Eye (tissue), 1 donor: ENCODE measurements at places on chromosomes 6 and 20.
A peak's percentile ranks its signal among the peaks of the same experiment; 100 is the strongest.

DNA sequence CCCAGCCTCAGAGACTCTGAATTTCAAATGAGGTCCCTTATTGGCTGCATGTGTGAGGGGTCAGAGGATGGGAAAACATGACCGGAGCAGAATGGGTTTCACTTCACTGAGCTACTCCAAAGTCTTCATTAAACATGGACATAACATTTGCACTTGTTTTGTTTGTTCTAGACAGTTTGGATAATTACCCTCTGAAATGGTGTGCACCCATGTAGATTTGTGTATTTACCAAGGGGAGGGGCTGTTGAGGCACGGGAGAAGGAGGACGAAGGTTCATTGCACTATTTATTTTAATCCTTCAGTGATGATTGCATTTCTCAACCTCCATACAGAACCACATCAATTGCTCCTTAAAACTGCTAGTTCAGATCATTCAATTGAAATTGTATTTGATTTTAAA lies 364.2 kb downstream of the TFAP2B start:
- no peak for DNase-seq

- DNase-seq = no peak
These were observed 33.8 kb downstream of the KIF16B start for GRCh38 chr20:16539280-16540021.

DNA sequence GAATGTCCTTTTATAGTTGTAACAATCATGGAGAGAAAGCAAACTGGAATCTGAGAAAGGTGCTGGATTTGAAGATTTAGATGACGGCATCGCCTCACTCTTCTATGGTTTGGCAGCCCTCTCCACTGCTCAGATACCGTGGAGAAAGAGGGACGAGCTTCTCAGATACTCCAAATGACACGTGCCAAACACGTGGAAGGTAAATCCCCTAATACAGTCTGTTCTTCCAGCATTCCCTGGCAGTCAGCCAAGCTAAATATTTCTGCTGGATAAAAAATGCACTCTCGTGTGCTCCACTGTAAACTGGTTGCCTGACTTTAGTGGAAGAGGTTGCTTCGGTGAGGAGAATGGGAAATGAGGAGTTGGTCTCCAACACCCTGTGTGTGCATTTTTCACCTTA lies 16.7 kb upstream of the PRDM1 start:
- DNase-seq = peak; percentile 84

GRCh38 chr6:51926125-51926524 lies 161.3 kb downstream of the PKHD1 start:
- DNase-seq = no peak

DNA sequence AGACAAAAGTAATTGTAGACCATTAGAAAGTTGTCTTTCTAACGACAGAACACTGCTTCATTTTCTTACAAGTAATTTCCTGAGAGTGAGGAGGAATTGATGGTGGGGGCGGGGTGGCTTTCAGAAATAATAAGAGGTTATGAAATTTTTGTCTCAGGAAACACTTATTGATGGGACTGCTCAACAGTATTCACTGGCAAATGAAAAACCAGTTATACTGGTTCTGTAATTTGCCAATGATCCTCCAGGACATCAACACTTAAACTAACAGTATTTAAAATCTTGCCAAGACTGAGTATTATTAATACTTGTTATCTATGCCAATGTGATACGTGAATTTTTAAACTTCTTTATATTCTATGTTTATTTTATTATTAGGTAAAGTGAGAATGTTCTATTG lies 41.8 kb upstream of the FUT9 start:
- no peak for DNase-seq

DNA sequence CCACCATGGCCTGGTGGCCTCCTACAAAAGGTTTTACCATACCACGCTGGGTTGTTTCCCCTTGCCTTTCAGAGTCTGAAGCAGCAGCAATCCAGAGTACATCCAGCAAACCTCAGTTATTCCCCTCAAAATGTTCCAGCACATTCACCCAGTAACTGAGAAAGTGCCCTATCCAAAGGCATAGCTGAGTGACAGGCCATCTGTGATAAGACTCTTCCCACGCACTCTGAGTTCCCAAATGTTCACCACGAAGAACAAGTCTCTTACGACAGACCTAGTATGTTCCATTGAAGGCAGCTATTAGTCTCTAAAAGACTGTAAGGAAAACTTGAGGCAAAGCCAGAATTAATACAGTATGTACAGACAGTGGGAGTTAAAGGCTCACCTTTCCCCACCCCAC lies 31.6 kb upstream of the C20orf144 start:
- DNase-seq = no peak

GRCh38 chr6:139027620-139028182 lies 844 bp upstream of the ABRACL start:
- peak; percentile 80 for DNase-seq

DNA sequence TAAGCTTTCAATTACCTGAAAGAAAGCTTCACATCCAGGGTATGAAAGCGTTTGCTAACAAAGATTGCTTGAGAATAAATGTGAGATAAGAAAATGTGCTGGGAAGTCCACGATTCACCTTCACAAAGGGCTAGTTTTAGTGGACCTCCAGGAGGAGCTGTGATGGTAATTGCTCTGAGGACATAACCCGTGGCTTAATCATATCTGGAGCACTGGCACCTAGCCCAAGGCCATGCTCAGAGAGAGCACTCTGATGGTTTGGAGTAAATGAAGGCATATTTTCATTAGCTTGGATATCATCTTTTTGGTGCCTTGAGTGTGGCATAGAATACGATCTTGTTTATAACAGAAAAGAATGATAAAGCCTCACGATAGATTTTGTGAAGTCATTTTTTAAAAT lies 46.9 kb upstream of the BACH2 start:
- no peak for DNase-seq

- DNase-seq = peak; percentile 80
These were observed 537.4 kb downstream of the PTPRT start for GRCh38 chr20:42652266-42652665.

GRCh38 chr20:7938058-7938457 lies 2.2 kb downstream of the HAO1 start:
- DNase-seq = no peak

- DNase-seq = no peak
These were observed 9.7 kb upstream of the MRPS10 start for GRCh38 chr6:42227173-42227850.

GRCh38 chr6:106563614-106564013 lies 65.7 kb downstream of the RTN4IP1 start:
- no peak for DNase-seq

DNA sequence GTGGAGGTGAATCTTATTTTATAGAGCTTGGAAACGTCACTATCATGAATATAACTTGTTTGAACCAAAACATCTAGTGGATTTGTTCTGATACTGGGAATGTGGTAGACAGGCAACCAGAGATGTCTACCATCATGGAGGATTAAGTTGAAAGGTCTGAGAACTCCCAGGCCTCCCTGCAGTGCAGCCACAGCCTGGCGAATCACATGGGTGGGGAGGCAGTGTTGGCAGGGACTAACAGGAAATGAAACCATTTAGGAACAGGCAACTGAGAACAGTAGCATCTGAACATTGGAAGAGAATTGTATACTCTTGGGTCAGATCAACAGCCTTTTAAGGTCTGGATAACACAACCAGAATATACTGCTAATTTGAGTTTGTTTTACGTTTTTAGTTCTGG lies 22.3 kb upstream of the CEP162 start:
- no peak for DNase-seq

- no peak for DNase-seq
These were observed 2.0 kb downstream of the SCRT2 start for GRCh38 chr20:673603-674001.
